ENCODE measurements at places on chromosomes 16 and 17.

DNA sequence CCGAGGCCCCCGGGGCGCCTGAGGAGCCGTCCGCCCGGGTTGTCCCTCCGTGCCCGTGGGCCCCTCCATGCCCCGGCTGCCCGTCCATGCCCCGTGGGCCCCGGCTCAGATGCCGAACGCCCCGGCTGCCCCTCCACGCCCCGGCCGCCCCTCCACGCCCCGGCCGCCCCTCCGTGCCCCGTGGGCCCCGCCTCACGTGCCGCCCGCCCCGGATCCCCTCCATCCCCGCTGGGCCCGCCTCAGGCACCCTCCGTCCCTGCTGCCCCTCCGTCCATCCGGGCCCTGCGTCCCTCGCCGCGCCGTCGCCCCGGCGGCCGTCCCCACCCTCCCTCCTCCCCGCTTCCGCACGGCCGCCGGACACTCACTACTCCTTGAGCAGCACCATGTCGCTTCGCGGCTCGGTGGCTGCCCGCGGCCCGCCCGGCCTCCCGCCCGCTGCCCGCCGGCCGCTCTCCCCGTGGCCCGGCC lies 382 bp downstream of the PITPNA start:
- DNase-seq = no peak

DNA sequence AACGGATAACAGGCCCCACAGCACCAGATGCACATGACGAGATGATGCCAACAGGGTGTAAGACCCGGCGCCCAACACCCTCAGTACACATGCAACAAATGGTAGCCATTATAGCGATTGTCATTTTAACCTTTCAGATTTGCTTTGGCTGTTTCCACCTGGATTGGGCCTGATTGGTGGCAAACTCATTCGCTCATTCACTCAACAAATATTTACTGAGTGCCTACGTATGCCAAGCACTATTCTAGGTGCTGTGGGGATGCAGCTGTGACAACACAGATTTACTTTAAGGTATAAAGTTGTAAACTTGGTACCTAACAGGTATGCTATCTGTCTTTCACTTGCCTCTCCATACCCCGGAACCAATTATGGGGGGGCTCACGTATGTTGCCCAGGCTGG lies 66.8 kb downstream of the SRCIN1 start:
- DNase-seq = peak; percentile 21

DNA sequence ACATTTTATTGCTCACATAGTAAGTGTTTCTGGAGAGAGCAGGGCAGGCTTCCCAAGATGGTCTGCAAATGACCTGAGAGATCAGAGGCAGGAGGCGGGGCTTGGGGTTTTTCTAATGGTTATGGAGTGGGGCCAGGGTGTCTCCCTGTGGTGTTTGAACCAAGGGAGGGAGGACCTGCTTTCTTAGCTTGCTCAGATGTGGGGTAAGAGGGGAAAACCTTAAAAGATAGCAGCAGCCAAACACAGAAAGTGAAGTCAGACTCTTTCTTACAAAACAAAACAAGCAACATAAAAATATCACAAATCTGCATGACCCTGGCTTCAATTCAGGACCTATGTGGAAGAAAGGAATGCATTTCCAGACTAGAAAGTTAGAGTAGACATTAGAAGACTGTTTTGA lies 22.9 kb upstream of the DNAJA2 start:
- no peak for DNase-seq

- no peak for DNase-seq
Observed at GRCh38 chr16:4884972-4885874, 37.9 kb downstream of the UBN1 start.

GRCh38 chr17:46982577-46982976 lies 3.5 kb upstream of the RPRML start:
- no peak for DNase-seq

DNA sequence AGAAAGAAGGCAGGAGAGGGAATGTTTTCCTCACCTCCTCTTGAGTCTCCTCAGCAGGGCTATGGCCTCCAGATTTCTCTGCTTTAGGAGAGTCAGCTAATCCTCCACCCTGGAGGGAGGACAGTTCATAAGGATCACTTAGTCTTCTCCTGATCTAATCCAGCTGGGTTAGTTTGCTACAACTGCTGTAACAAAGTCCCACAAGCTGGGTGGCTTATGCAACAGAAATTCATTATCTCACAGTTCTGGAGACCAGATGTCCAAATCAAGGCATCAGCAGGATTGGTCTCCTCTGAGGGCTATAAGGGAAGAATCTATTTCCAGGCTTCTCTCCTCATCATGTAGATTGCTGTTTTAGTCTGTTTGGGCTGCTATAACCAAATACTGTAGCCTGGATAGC lies 40.6 kb upstream of the XYLT1 start:
- DNase-seq = no peak

GRCh38 chr17:45101883-45102811 lies 30.2 kb downstream of the PLCD3 start:
- no peak for DNase-seq
